ENCODE measurements at places on chromosomes 1 and 21.

DNA sequence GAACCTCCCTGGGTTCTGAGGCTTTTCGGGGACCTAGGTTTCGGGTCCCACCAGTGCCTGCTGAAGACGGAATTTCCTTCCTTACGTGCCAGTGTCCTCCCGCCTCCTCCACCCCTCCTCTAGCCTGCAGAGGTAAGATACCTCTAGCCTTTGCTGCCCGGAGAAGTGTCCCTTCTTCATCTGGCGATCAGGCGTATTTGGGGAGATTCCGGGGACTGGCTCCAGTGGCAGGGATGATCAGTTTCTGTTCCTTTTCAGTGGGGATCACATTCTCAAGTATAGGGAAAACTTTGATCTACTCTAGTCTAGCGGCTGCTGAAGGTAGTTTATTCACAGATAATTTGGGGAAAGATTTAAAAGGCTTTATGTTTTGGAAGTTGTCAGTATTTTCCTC, 674 bp downstream of the CEP350 start:
- DNase-seq = no peak

DNA sequence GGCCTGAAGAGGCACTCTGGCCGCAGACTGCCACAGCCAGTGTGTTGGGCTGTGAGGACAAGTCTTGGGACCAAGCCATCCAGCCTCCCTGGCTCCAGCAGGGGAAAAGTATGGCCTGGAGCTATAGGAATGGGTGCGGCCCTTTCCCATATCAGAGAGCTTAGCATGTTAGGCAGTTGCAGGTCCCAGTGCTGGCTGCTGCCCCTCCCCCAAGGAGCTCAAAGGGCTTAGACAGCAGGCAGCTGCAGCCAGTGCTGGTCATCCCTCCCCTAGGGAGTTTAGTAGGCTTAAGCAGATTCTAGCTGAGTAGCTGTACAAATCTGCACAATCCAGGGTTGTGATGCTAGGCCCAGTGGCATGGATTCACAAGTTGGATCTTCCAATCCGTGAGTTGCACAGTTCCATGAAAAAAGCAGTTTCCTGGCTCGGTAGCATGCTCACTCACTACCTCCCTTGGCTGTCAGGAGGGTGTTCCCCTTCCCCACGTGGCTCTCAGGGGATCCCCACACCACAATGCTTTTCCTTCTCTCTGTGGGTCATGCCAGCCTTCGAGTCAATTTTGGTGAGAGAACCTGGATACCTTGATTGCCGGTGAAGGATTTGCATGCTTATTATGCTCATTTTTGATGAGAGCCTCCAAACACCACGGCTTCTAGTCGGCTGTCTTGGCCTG, 1490.8 kb downstream of the BRINP3 start:
- no peak for DNase-seq

GRCh38 chr1:57131701-57132394, 166.0 kb upstream of the C8B start:
- DNase-seq = peak; percentile 40

DNA sequence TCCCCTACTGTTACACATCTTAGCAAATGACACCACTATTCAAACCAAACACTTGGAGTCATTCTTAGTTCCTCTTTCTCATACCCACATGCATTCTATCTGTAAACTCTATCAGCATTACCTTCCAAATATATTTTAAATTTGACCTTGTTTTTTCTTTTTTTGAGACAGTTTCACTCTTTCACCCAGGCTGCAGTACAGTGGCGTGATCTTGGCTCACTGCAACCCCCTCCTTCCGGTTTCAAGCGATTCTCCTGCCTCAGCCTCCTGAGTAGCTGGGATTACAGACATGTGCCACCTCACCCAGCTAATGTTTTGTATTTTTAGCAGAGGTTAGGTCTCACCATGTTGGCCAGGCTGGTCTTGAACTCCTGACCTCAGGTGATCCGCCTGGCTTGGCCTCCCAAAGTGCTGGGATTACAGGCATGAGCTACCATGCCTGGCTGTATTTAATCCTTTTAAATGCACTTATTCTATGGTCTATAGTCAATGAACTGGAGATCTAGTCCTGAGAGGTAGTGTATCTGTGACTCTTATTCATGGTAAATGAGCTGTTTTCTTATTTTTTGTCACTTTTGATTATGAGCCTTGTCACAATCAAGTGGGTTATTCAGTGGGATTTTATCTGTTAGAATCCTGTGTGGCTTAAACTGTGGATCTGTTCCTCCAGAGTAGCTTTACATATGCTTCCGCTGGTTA, 73.1 kb downstream of the GATAD2B start:
- no peak for DNase-seq

DNA sequence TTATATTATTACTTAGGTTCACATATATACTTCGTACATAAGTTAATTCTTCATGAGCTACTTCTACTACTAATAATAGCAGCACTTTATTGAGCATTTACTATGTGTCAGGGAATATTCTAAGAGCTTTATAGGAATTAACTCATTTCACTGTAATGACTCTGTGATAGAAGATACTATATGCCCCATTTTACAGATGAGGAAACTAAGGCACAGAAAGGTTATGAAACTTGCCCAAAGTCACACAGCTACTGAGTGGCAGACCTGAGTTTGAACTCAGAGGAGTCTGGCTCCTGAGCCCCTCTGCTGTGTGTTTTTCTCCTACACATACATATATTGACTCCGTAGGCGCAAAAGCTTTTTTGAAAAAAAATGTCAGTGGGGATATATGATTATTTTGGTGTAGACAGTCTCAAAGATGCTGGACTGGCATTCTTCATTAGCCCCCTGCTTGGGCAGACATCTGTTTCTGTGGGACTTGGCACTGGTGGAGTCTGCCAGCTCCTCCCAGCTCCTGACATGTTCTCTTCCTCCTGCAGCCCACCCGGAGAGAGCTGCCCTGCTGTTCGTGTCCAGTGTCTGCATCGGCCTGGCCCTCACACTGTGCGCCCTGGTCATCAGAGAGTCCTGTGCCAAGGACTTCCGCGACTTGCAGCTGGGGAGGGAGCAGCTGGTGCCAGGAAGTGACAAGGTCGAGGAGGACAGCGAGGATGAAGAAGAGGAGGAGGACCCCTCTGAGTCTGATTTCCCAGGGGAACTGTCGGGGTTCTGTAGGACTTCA, 70.9 kb downstream of the TCP10L start:
- no peak for DNase-seq

DNA sequence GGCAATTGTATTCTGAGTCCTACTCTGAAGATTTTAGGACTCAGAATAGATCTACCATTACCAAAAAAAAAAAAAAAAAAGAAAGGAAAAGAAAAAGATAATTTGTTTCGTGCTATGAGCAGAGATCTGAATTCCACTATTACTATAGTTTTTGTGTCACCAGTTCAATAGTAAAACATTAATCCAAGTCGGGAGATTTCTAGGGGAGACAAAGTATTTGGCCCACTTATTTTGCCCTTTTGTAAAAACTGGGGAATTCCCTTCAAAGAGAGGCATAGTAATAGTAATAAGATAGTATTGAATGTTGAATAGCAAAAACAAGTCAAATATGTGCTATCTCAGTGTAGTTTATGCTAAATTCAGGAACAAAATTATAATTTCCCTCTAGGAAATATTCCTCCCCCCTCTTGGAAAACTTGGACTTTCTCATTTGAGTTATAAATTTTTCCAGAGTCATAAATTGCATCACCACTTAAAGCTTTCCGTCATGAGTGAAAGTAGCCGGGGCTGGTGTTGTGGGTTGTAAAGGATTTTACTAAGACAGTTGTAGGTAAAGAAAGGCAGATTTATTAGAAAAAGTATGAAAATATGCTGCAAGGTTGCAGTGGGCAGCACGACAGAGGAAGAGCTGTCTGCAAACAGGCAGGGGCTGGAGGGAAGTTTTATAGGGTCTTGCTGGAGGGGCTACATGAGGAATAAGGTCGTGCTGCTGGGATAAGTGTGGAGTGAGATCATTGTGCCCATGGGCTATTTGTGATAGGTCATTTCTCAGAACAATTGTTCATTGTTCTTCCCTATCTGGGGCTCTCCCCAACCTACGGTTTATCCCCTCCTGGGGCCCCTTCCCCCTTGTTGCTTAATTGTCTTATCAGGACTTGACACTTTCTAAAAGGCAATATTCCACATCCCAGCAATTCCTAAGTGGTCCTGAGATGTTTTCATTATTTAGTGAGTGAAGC, 1009.9 kb downstream of the PLA2G4A start:
- DNase-seq = no peak

DNA sequence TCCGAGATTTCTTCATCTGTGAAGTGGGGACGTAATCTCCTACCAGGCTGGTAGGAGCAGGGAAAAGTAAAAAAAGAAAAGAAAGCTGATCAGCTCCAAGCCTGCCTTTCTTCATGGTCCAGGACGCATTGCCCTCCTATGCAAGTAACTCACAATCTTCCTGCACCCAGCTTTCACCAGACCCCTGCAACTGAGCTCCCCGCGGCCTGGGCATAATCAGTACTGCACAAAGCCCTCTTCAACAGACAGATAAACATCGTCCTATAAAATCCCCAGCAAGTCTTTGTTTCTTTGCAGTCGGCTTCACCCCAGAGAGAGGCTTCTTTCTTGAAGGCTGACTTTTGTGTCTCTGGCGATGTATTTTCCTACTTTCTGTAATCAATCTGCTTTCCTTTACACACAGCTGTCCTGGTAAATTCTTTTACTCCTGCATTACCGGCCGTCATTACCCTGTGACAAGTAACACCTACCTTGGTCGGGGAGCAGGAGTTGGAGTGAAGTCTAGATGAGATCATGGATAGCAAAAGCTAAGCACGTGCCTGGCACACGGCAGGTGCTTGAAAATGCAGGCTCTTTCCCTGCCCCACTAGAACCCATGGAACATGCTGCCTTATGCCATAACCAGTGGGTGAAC, 8.3 kb downstream of the PADI1 start:
- DNase-seq = no peak

- DNase-seq = no peak
Observed at GRCh38 chr1:67677930-67678329, 7.1 kb upstream of the GADD45A start.

DNA sequence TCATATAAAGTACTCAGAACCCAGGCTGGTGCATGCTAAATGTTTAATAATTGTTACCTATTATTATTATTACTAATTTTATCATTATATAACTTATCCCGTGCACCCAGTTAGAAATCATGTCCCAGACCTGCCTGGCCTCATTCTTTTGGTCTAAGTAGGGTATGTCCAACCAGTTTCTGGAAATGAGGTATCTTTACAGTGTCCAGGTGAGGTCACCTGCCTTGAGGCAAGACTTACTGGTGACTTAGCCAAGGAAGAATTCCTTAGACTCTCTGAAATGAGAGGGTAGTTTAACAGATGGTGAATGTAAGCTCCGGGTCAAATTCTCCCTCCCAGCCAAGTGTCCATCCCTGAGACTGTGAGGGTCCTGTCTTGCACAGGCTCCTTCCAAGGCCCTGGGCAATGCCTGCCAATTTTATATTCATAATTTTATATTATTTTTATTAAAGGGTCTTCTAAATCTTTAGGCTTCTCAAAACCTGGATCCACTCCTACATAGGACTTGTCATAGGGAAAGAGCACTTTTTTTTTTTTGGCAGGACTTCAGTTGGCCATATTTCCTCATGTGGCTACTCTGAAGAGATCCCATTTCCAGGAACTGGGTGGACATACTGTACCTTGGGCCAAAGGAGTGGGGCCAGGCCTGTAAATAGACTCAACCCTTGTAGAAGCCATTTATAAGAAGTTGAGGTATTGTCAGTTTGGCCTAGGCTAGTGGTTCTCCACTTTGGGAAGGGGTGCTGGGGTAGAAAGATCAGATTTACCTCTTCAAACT, 96.7 kb upstream of the KCNA3 start:
- DNase-seq = no peak

DNA sequence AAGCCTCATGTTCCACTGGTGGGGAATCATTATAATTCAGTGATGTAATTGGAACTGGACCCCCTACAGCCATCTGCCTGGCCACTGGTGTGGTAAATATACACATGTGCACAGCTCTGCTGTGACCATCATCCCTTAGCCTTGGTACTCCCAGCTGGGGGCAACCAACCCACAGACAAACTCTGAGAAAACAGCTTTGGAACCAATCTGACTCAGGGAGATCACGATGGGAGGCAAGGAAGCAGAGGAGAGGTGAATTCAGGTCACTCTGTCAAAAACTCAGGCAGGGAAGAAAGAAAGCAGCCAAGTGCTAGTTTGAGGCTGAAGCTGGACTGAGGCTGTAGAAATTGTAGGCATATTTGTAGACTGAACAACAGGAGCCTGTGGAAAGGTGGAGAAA, 197.8 kb upstream of the GALNT2 start:
- DNase-seq = peak; percentile 88

DNA sequence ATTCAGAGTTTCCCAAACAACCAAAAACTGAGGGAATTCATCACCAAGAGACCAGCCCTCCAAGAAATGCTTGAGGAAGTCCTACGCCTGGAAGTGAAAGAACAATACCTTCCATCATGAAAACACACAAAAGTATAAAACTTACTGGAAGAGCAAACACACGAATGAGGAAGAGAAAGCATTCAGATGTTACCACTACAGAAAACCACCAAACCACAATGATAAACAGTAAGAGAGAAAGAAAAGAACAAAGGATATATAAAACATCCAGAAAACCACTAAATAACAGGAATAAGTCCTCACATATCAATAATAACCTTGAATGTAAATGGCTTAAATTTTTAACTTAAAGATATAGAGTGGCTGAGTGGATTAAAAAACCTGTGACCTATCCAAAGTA, 58.5 kb upstream of the BCL10 start:
- DNase-seq = no peak

DNA sequence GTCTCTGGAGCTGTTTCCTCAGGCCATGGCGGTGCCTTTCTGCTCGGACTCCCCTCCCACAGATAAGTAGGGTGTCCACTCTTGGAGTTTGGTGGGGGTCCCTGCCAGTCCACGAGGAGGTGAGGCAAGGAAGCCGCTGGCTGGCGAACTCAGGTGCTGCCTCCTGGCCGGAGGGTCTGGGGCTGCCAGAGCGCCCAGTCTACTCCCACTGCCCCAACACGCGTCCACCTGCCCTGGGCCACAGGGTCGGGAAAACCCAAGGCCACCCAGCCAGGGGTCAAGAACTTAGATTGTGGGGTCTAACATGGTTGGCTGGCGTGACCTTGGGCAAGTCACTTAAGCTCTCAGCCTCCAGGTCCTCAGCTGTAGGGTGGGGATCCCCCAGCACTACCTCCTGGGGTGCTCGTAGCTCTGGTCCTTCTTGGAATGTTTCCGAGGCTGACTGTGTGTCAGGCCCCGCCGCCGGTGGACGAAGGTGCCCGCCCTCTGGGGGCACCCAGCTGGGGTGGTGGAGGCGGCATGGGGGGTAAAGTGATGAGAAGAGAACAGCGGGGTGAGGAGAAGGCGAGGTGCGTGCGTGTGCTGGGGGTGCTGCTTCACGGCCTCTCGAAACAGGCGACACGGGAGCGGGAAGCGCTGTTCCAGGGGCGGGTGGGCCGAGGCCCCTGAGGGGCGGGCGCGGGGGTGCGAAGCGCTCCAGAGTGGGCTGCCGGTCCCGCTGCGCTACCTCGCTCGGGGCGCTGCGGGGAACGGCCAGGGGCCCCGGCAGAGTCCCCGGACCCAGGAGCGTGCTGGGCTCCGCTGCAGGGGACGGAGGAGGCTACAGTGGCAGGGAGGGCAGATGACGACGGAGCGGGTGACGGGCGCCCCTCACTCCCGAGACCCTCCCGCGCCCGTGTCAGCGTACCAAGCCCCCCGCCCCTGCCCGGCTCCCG, 1.2 kb downstream of the SH2D5 start:
- no peak for DNase-seq

GRCh38 chr21:31560479-31560878, 99.0 kb upstream of the SOD1 start:
- DNase-seq = no peak

Measured in astrocyte of the cerebellum (primary cell).